ENCODE measurements at places on chromosomes 5 and 9. TPM values are rescaled to one million over a fixed set of nuclear protein-coding genes. Genes with fewer than 3 reads are reported as not detected.

The RANBP3L gene
- total RNA-seq: 0.58 TPM

The IFNA21 gene
- not detected for total RNA-seq

The PPIC gene
- total RNA-seq: 13.7 TPM

- no peak overlapping the region for H3K27ac ChIP-seq
- H3K4me1 ChIP-seq: no peaks in the 10 kb centered on the region
- DNase-seq: no peak
Observed at GRCh38 chr5:101284736-101285375, 381.8 kb upstream of the ST8SIA4 start.

- H3K4me3 ChIP-seq: no peak overlapping the region
Observed at GRCh38 chr5:172725273-172725672, 45.7 kb downstream of the DUSP1 start.

DNA sequence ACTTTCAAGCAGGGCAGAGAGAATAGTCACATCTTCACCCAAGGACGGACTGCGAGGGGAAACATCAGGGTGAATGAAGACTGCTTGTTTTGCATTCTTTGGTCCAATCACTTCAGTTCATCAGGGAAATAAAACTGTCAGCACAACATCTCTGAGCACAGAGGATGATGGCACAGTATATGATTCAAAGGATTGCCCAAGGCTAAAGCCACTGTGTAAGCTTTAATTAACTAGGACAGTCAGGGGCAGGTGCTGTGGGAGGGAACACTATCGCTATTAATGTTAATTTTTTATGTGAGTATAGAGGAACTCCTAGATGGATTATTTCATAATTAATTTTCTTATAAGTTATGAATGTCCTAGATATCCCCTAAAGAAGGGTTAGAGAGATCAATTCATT is 112.1 kb downstream of the BASP1 start:
- H3K27ac ChIP-seq: no peak overlapping the region
- no peaks in the 10 kb centered on the region for H3K27me3 ChIP-seq
- no peaks in the 10 kb centered on the region for H3K36me3 ChIP-seq
- DNase-seq: no peak

DNA sequence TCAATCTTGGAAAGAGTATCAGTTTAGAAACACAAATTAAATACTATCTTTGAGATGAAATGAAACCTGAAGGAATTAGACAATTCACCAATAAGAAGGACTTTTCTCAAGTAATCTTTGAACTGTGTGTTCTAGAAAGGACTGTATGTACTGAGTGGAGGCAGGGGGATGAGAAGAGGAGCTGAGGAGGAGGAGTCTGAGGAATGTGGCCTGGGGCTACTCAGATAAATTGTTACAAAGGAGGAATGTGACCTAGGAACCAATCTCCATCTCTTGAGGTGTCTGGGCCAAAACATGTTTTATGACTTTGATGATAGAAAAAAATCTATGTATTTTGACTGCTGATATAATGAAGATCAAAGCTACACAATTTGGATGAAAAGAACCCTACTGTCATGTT is 124.3 kb upstream of the ANKRD55 start:
- H3K4me3 ChIP-seq: no peak overlapping the region
- H3K36me3 ChIP-seq: no peaks in the 10 kb centered on the region
- no peaks in the 10 kb centered on the region for H3K4me1 ChIP-seq
- no peak overlapping the region for H3K27ac ChIP-seq

GRCh38 chr5:55220433-55221185 is 6.5 kb downstream of the MCIDAS start:
- peaks cover 11% of the 10 kb centered on the region for H3K27me3 ChIP-seq
- no peaks in the 10 kb centered on the region for H3K36me3 ChIP-seq
- no peak overlapping the region for H3K27ac ChIP-seq
- peak overlapping the region; percentile 51 for H3K4me3 ChIP-seq

- no peak overlapping the region for H3K27ac ChIP-seq
- H3K27me3 ChIP-seq: no peaks in the 10 kb centered on the region
- no peak for DNase-seq
- no peaks in the 10 kb centered on the region for H3K36me3 ChIP-seq
- no peak overlapping the region for H3K4me3 ChIP-seq
Observed at GRCh38 chr9:99744132-99744531, 77.6 kb upstream of the NR4A3 start.

DNA sequence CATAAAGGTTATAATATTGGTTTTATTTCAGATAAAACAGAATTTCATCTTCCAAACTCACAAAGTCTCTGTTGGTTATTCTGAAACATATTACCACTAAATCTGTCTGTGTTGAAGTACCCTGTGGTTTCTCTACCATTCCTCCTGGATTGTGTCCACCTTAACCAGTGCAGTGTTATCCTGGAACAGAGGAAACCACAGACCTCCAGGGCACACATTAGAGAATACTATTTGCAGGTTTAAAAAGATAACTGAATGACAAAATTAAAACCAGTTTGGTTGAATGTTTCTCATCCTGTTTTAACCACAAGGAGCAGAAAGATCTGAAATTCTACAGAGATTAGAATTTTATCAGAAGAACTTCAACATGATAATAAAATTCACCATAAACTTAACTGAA is 251.8 kb downstream of the CWC27 start:
- H3K27me3 ChIP-seq: no peaks in the 10 kb centered on the region
- H3K4me1 ChIP-seq: no peaks in the 10 kb centered on the region
- no peak for DNase-seq
- H3K27ac ChIP-seq: no peak overlapping the region
- H3K4me3 ChIP-seq: no peak overlapping the region

DNA sequence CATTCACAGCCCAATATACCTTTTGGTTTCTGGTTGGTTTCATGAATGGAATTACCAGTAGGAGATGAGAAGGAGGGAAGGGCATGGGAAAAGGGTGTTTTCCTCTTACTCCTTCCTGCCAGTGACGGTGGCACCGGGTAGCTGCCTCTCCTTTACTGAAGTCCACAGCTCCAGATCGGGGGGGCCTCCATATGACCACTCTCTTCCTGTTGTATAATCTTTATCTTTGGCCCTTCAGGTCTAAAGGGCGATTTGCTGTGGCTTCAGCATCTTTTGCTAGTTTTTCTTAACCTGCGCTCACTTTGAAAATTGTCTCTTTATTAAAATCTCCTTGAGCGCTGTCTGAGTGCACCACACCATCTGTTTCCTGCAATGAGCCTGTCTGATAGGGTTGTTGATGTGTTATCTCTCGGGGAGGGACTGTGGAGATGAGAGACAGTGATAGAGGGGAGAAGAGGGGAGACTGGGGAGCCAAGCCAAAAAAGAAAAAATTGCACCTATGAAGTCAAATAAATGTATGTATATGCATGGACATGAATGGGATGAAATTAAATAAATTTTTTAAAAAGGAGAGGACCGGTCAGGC is 449.3 kb upstream of the KLF4 start:
- H3K27ac ChIP-seq: no peak overlapping the region
- no peaks in the 10 kb centered on the region for H3K27me3 ChIP-seq
- no peak overlapping the region for H3K4me3 ChIP-seq
- no peak for DNase-seq

DNA sequence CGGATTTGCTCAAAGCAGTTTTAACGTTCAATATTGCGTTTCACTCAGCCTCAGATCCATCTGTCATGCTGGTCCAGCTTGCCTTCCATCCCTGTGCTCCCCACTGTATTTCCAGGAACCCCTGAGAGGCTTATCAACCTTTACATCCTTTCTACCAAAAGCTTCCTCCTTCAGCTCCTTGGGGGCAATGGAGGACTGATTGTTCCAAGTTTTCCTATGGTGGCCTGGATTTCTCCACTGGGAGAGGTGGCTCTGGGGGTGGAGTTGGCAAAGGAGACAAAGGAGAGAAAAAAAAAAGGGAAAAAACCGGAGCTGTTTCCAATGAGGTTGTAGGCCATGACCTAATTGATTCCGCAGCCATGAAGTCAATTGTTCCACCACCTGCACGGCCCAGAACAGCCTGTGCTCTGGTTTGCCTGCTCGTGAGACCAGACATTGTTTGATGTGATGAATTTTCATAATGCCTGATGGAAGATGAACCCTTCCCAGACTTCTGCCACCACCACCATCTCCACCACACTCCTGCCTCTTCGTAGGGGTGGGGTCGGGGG is 54.1 kb downstream of the ABLIM3 start:
- no peaks in the 10 kb centered on the region for H3K27me3 ChIP-seq
- no peak overlapping the region for H3K4me3 ChIP-seq

DNA sequence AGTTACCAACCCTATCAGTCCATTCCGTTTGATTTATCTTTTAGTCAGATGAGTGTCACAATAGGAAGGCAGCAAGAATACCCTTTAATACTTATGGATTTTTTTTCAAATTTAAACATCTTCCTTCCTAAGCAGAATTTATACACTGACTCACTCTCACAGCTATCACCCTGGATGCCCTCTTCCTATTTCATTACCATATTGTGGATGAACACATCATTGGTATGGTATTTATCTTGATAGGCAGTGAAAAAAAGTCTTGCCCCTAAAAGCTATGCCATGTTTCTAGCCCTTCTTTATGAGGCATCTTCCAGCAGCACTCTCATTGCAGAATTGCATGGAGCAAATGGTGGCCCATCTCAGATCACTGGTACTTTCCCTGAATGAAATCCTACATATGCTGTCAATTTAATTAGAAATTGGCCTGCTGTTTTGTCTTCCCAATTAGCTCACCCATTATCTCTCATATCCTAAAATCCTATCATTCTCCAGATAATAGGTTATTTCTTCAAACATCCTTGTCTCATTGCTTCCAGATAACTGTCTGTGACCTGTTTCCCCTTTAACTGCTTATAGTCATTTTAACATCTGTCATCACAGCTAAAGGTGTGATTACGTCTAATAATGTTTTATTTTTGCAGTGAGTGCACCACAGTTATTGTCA is 433.5 kb upstream of the POU5F2 start:
- H3K27ac ChIP-seq: no peak overlapping the region
- H3K4me3 ChIP-seq: no peak overlapping the region
- H3K4me1 ChIP-seq: no peaks in the 10 kb centered on the region
- no peak for DNase-seq
- H3K27me3 ChIP-seq: no peaks in the 10 kb centered on the region
- H3K36me3 ChIP-seq: no peaks in the 10 kb centered on the region

- H3K4me3 ChIP-seq: peak overlapping the region; percentile 59
- no peaks in the 10 kb centered on the region for H3K36me3 ChIP-seq
- H3K27me3 ChIP-seq: no peaks in the 10 kb centered on the region
- peaks cover 7% of the 10 kb centered on the region for H3K4me1 ChIP-seq
- no peak for DNase-seq
- H3K27ac ChIP-seq: peak overlapping the region; percentile 58
Observed at GRCh38 chr9:137296670-137297664, 5.1 kb downstream of the NRARP start.

- no peaks in the 10 kb centered on the region for H3K27me3 ChIP-seq
- no peaks in the 10 kb centered on the region for H3K36me3 ChIP-seq
- no peak for DNase-seq
- no peak overlapping the region for H3K4me3 ChIP-seq
- peaks cover 45% of the 10 kb centered on the region for H3K4me1 ChIP-seq
Observed at GRCh38 chr5:115379622-115380344, 83.3 kb upstream of the CCDC112 start.

GRCh38 chr9:7238247-7238637 is 480.5 kb downstream of the KDM4C start:
- H3K27ac ChIP-seq: no peak overlapping the region
- no peak overlapping the region for H3K4me3 ChIP-seq
- no peaks in the 10 kb centered on the region for H3K4me1 ChIP-seq
- H3K27me3 ChIP-seq: no peaks in the 10 kb centered on the region
- H3K36me3 ChIP-seq: no peaks in the 10 kb centered on the region
- DNase-seq: no peak

DNA sequence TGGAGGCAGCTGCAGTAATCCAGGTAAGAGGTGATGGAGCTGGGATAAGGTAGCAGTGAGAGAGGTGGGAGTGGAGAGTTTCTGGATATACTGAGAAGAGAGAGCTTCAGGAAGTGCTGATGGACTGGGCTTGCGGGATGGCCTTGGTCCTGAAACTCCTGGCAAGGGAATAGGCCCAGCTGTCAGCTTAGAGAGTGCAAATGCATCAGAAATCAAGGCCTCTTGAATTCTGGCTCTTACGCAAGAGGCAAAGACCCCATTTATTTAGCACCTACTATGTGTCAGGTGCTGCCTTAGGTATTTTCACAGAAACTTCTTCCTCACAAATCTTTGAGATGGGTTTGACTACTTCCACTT is 227.2 kb upstream of the MAP3K1 start:
- H3K27ac ChIP-seq: no peak overlapping the region
- H3K27me3 ChIP-seq: no peaks in the 10 kb centered on the region
- H3K36me3 ChIP-seq: no peaks in the 10 kb centered on the region
- no peak for DNase-seq

DNA sequence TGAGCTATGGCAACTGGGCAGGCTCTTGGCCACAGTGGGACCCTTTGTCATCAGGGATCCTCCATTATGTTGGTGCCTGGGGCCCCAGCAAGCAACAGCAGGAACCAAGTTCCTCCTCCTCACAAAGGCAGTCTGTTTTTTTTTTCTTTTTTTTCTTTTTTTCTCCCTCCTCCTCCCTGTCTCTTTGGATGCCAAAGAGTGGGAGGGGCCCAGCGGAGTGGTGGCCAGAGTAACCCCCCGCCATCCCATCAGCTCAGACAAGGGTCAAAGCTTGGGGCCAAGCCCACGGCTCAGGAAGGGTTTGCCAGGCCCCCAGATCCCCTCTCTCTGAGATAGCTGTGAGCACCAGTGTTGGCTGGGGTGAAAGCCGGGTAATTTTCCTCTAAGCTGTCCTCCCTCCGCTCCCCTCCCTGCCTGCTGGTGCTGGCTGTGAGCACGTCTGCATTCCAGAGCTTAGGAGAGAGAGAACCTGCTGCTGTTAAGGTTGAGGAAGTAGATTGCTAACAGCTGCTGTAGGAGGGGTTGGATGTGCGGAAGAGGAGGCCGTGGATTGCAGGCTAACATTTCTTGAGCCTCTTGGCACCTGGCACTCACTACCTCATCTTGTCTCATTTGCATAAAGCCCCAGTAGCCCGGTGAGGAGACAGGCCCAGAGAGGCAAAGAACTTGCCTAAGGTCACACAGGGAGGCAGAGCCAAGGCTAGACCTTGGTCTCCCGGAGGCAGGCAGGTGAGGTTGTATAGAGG is 21.2 kb downstream of the GSN start:
- H3K27me3 ChIP-seq: no peaks in the 10 kb centered on the region
- H3K36me3 ChIP-seq: no peaks in the 10 kb centered on the region
- H3K4me3 ChIP-seq: no peak overlapping the region
- peak overlapping the region; percentile 96 for H3K27ac ChIP-seq
- H3K4me1 ChIP-seq: peaks cover 73% of the 10 kb centered on the region

DNA sequence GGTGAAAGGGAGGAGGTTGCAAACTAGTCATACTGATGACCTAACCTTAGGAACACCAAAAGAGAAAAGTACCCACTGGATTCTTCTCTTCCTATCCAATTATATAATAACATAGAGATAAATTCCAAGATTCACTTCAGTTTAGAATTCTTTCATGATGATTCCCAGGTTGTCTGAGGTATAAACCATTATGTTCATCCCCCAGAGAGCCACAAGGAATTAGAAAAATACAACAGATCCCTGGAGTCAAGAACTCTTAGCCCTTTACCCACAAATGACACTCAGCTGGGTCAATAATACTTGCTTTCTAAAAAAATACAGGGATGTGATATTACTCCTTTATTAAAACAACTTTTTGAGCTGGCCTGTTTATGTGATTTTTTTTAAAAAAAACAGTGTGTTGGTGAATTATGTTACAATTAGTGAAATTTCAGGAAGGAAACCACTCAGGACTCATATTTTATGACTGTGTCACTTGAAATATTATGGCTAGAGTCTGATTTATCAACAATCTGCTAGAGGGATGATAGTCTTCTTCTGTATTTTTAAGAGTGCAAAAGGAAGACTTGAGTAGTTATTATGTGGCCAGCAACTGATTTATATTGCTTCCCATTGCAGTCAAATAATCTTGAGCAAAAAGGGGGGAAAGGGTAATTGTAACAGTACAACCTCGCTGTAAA is 338.2 kb downstream of the NFIB start:
- no peaks in the 10 kb centered on the region for H3K36me3 ChIP-seq
- no peak overlapping the region for H3K4me3 ChIP-seq
- DNase-seq: no peak
- peaks cover 12% of the 10 kb centered on the region for H3K4me1 ChIP-seq
- no peaks in the 10 kb centered on the region for H3K27me3 ChIP-seq
- no peak overlapping the region for H3K27ac ChIP-seq

Measured in psoas muscle (tissue), 8 donors.